ENCODE measurements at places on chromosomes 13 and 19. TPM values are rescaled to one million over a fixed set of nuclear protein-coding genes. Genes with fewer than 3 reads are reported as not detected.

The CATSPERD gene
- total RNA-seq = not detected

The ELOF1 gene
- total RNA-seq = 38.5 TPM

The B3GLCT gene
- total RNA-seq = 7.5 TPM

The SELENOV gene
- total RNA-seq = not detected

The PSG2 gene
- total RNA-seq = not detected

The ZNF136 gene
- 9.6 TPM for total RNA-seq

The PTH2 gene
- not detected for total RNA-seq

GRCh38 chr19:4233282-4233853, 4.0 kb downstream of the EBI3 start:
- DNase-seq = no peak

- no peak for DNase-seq
Measured at GRCh38 chr13:88617176-88617575, 946.0 kb downstream of the SLITRK5 start.

DNA sequence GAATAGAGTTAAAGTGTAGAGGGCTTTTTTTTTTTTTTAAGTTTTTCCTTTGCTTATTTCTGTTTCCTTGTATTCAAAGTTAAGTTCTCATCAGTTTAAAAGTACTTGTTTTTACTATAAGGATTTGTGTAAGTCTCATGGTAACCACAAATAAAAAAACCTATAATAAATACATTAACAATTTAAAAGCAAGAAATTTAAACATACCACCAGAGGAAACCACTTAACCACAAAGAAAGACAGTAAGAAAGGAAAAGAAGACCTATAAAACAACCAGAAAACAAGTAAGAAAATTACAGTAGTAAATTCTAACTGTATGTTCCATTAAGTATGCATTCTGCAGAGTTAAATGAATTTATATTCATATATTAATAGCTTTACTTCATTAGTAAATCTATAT, 999.1 kb upstream of the ATXN8OS start:
- no peak for DNase-seq

DNA sequence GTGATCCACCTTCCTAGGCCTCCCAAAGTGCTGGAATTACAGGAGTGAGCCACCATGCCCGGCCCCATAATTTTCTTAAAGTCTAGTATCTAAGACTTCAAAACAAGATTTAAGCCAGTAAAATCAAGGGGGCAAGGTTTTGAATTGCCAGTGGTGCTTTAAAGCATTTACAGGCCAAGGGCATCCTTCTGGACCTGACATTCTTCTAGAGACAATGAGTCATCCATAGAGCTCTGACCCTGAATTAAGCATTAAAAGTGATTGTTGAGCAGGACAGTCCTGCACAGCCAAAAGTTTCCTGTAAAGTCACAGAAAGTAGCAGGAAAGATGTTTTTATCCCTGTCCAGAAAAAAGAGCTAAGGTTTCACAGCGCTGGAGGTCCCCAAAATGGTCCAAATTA, 50.9 kb upstream of the ATP12A start:
- no peak for DNase-seq

GRCh38 chr13:68473834-68474326, 1243.7 kb upstream of the PCDH9 start:
- DNase-seq = no peak

DNA sequence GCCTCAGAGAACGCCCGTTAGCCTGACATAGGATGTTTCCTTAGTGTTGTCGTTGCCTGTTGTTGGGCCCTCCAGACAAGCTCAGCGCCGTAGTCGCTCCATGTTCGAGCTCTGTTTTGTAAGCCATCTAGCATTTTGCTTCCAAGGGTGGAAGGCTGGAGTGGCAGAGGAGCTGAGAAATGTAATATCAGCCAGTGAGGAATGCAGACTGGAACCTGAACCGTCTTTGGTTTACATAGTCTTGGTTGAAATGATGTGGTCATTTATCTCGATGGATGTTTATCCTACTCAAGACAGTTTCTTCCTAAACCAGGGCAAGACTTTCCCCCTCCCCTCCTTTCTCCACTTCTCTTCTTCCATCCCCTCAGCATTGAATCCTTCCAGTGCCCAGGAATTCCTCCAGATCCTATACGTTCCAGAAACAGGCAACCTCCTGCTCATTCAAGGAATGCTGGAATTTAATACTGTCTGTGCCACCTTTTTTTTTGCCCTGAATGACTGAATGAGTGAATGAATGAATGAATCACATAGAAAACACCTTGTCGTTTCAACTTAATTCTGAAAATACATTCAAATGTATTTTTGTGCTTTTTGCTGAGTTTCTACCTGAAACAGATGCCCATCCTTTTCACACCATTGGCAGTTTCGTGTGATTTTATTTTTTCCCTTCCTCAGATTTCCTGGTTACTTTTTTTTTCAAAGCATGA, 109.5 kb upstream of the MBNL2 start:
- no peak for DNase-seq

- peak; percentile 70 for DNase-seq
Measured at GRCh38 chr13:114110091-114110829, 22.2 kb downstream of the RASA3 start.

- no peak for DNase-seq
Measured at GRCh38 chr19:44055870-44056269, 4.0 kb downstream of the ZNF223 start.

DNA sequence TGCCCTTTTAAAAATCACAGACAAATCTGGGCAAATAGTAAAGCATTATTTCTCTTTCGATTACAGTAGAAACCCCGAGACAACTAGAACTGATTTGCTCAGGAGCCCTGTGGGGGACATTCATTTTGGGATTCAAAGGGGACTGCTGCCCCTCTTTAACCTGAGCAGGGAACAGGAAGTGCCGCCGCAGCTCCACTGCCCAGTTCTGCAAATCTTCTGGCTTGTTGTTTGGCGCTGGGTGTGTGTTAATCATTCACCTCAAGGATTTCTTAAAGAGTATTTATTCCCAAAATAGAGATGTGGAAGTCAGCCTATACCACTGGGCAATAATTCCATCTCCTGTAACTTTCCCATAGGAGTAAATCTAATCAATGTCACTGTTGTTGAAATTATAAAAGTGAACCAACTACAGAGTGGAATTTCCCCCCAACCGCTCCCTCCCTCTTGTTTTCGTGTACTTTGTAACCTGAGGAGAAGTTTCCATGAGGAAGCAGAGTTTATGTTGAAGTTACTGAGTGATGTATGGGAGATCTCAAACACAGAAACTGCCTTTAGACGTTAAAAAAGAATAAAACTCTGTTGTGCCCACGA, 515.8 kb downstream of the KLF12 start:
- DNase-seq = no peak

DNA sequence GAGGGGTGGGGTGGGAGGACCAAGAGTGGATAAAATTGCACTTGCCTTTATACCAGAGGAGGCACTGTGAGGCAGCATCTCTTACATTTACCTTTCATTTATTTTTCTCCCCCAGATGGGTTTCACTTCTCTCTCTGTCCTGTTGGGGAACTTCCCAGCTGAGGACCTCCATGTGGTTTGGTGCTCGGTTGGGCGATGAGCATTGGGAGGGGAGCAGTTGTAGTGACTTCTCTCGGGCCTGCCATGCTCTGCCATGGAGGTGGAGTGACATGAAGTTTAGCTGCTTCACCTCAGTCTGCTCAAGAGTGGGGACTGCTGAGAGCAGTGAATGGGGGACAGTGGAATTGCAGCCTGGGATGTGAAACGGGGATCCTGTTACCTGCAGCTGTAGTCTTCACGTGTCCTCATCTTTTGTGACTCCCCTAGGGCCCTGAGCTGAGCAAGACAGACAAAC, 23.1 kb upstream of the CXCL17 start:
- no peak for DNase-seq

GRCh38 chr19:480016-480855, 16.1 kb upstream of the MADCAM1 start:
- DNase-seq = peak; percentile 91

GRCh38 chr19:54430306-54431254, 15.3 kb downstream of the TTYH1 start:
- no peak for DNase-seq

GRCh38 chr13:75839406-75839805, 203.3 kb downstream of the LMO7 start:
- DNase-seq = no peak

Data from sigmoid colon (tissue), 7 donors.